ENCODE measurements at places on chromosomes 3 and 15. TPM values are rescaled to one million over a fixed set of nuclear protein-coding genes. Genes with fewer than 3 reads are reported as not detected.
A peak's percentile ranks its signal among the peaks of the same experiment; 100 is the strongest.

ENTPD3 gene
- 1.4 TPM for total RNA-seq

PPM1L gene
- 30.1 TPM for total RNA-seq

GOLGA6L7 gene
- total RNA-seq: not detected

ATP13A5 gene
- 0.29 TPM for total RNA-seq

GOLGA8T gene
- not detected for total RNA-seq

PROK2 gene
- total RNA-seq: not detected

SLCO2A1 gene
- 27.9 TPM for total RNA-seq

- no peaks in the 10 kb centered on the region for H3K36me3 ChIP-seq
- no peak overlapping the region for H3K4me3 ChIP-seq
- DNase-seq: peak; percentile 19
- no peak overlapping the region for H3K27ac ChIP-seq
- H3K4me1 ChIP-seq: no peaks in the 10 kb centered on the region
Measured at GRCh38 chr3:132399054-132399929, 18.0 kb upstream of the DNAJC13 start.

DNA sequence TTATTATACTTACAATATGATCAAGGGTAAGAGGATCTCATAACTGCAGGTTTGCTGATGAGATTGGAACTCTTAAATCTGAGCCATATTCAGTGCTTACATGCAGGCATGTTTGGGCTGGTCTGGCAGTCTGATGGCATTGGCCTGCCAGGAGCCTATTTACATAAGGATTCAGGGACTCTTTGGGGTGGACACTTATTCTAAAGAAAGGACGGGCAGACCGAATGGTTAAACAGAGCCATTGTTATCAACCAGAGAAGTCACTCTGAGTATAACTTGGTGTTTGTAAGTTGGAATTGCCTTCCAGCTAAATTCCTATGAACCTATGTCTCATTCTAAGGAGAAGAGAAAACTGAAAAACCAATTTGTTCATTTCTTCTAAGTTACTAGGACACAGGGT lies 932.8 kb downstream of the IGSF11 start:
- no peaks in the 10 kb centered on the region for H3K36me3 ChIP-seq
- no peak for DNase-seq
- no peaks in the 10 kb centered on the region for H3K27me3 ChIP-seq
- no peak overlapping the region for H3K27ac ChIP-seq
- no peak overlapping the region for H3K4me3 ChIP-seq

DNA sequence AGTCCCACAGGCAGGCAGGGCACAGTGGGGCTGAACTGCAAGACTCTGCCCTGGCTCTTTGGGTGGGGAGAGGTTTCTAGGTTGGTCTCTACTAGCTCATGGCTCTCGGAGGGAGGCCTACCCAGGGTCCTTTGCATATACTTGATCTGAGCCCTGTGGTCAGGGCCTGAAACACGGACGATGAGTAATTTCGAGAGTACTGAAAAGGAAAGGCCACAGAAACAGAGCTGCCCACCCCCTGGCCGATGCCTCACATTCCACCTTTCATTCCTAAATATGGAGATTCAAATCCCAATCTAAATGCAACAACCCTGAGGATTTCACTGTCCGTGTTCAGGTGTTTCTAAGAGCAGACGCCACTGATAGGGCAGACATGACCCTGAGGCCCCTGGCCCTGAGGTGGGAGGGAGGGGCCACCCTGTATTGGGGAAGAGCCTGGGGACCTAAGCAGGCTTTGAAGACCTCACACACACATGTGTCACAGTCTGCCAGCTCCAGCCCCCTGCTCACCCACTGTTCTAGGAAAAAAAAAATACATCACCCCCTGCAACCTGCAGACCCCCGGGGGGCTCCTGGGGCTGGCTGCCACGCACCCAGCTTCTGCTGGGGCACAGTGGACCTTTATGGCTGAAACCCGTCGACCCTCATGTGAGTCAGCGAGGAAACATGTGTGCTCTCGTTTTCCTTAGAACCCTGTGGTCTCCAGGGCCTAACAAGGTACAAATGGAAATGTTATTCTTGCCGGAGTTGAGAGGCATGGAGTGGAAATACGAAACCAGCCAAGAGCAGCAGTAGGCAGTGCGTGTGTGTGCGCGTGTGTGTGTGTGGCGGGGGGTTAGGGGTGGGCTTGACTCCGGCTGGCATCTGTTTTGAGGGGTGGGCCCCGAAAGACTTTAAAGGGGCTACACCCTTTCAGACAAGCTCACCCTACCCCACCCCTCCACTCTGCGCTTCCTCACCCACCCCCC lies 112.7 kb downstream of the CHSY1 start:
- DNase-seq: no peak
- H3K4me1 ChIP-seq: no peaks in the 10 kb centered on the region
- peak overlapping the region; percentile 82 for H3K27ac ChIP-seq
- no peaks in the 10 kb centered on the region for H3K36me3 ChIP-seq
- peaks cover 7% of the 10 kb centered on the region for H3K27me3 ChIP-seq

DNA sequence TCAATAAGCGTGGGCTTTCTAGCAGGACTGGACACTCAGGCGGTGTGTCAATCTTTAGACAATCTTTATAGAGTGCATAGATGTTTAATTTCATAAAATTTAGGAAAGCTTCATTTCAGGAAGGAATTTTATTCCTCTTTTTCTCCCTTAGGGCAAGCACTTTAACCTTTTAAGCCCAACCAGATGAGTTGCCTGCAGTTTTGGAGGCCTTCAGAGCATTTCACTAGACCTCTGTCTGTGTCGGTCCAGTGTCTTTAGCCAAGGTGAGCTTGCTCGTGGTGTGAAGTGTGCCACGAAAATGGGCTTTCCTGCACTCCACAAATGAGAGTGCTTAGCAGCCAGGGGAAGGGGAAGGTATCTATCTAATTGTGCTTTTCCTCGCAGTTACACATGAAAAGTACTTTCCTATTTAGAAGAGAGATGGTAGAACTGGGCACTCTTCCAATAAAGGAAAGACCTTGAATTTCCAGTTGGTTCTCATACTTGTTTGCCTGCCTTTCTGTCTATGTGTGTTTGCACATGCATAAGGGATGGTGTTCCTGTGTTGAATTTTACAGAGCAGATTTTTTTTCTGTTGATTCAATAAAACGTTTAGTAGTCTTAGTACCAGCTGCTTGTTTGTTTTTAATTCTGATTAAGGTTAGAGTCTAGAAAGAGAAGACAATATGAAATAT lies 53.6 kb downstream of the FEZF2 start:
- H3K4me1 ChIP-seq: peaks cover 6% of the 10 kb centered on the region
- no peaks in the 10 kb centered on the region for H3K27me3 ChIP-seq
- peaks cover 3% of the 10 kb centered on the region for H3K36me3 ChIP-seq
- H3K4me3 ChIP-seq: peak overlapping the region; percentile 98
- no peak for DNase-seq

- no peak overlapping the region for H3K4me3 ChIP-seq
- no peaks in the 10 kb centered on the region for H3K36me3 ChIP-seq
- no peak for DNase-seq
- no peaks in the 10 kb centered on the region for H3K4me1 ChIP-seq
- no peaks in the 10 kb centered on the region for H3K27me3 ChIP-seq
- no peak overlapping the region for H3K27ac ChIP-seq
Measured at GRCh38 chr3:94183551-94183950, 120.7 kb downstream of the NSUN3 start.

- no peak for DNase-seq
- H3K36me3 ChIP-seq: no peaks in the 10 kb centered on the region
- no peak overlapping the region for H3K27ac ChIP-seq
- H3K4me1 ChIP-seq: no peaks in the 10 kb centered on the region
- H3K4me3 ChIP-seq: no peak overlapping the region
- H3K27me3 ChIP-seq: peaks cover 7% of the 10 kb centered on the region
Measured at GRCh38 chr3:150912501-150912900, 7.3 kb upstream of the MINDY4B start.

DNA sequence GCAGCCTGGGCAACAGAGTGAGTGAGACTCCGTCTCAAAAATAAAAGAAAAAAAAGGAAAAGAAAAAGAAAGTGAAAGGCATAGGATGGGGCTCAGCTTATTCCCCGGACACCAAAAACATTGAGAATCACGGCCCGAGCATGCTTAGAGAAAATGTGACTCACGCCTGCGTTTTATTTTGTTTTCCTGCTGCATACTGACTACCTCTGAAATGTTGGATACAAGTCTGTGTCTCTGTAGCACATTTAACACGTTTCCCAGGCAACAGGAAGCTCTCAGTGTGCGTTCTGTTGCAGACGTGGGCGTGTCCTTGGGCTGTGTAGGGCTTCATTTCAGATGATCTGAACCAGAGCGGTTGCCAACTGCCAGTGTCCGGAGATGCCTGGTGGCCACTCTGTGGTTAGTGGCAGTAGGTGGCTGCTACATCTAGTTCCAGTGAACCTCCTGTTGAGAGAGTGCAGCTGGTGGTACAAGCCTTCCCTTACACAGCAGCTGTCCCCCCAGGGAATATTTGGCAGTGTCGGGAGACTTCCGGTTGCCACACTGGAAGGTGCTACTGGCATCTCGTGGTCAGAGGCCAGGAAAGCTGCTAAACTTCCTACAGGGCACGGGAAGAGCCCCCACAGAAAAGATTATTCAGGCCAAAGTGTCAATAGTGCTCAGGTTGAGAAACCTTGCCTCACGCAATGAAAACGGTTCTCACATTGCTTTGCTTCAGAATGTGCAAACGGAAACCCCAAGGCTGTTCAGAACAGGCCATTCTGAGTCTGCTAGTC lies 3.0 kb downstream of the SLC51A start:
- H3K27ac ChIP-seq: no peak overlapping the region
- H3K4me3 ChIP-seq: no peak overlapping the region
- DNase-seq: no peak

DNA sequence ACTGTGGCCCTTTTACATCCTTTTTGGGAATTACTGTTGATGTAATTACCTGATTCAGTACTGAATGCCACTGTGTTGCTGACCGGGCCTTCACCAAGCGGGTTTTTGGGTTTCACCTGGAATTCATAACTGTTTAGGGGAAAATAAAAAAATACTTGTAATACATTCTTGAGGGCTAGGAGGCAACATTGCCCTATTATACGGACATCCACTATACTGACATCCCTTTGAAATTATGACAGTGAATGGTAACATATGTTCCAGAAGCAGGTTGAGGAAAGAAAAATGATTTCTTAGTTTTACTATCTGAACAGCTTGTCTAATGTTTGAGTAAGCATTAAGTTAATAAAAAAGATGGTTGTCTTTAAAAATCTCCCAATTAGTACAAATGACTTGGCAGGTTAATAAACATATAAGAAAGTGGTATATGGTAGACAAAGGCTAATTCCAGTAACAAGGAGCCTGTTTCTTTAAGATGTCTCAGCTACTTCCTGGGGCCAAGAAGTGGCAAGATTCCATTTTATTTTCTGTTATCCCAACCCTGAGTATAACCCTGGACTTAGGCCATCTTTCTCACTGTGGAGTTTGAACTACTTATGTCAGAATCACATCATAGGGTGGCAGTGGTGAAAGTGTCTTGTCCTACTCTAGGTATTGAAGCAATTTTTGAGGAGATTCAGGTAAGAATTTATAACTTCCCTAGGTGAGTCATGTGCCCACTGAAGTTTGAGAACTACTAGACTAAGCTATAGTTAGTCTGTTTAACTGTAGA lies 45.5 kb downstream of the TFG start:
- peaks cover 15% of the 10 kb centered on the region for H3K36me3 ChIP-seq
- H3K4me3 ChIP-seq: no peak overlapping the region
- no peaks in the 10 kb centered on the region for H3K27me3 ChIP-seq
- no peak for DNase-seq
- H3K27ac ChIP-seq: no peak overlapping the region

DNA sequence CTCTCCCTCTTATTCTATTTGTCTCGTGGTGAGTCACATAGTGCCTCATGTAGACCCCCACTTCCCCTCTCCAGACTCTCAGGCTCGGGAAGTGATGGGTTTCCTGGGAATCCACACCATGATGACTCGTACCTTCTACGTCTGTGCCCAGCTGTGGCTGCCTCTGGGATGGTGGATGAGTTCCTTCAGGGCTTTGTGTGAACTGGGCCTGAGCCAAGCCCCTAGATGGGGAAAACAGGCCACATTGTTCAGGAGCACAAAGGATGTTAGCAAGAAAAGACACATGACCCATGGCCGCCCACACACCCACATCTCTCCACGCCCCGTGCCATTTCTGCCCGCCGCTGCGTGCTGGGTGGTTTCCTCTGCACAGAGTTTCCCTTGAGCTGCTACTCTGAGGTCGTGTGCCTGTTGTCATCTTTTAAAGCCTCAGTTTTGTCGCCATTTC lies 10.5 kb downstream of the ISG20 start:
- H3K4me3 ChIP-seq: no peak overlapping the region
- DNase-seq: no peak
- H3K4me1 ChIP-seq: no peaks in the 10 kb centered on the region
- no peaks in the 10 kb centered on the region for H3K27me3 ChIP-seq
- H3K36me3 ChIP-seq: no peaks in the 10 kb centered on the region
- no peak overlapping the region for H3K27ac ChIP-seq

DNA sequence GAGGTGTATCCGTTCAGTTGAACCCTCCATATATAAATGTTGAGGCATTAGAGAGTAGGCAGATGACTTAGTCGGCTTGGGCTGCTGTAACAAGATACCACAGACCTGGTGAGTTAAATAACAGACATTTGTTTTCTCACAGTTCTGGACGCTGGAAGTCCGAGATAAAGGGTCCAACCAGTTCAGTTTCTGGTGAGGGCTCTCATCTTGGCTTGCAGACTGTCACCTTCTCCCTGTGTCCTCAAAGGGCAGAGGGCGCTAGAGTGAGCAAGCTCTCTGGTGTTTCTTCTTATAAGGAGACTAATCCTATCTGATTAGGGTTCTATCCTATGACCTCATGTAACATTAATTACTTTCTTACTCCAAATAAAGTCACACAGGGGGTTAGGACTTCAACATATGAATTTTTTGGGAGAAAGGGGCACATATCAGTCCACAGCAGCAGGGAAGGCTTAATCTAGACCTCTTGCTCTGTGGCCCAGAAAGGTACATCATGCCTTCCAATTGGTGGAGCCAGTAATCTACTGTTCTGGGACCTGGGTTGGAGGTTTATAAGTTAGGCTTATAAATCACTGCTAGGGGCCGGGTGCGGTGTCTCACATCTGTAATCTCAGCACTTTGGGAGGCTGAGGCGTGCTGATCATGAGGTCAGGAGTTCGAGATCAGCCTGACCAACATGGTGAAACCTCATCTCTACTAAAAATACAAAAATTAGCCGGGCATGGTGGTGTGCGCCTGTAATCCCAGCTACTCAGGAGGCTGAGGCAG lies 26.3 kb upstream of the SLC28A2 start:
- H3K36me3 ChIP-seq: peaks cover 2% of the 10 kb centered on the region
- H3K27me3 ChIP-seq: peaks cover 2% of the 10 kb centered on the region
- no peak overlapping the region for H3K27ac ChIP-seq
- H3K4me1 ChIP-seq: peaks cover 17% of the 10 kb centered on the region
- H3K4me3 ChIP-seq: no peak overlapping the region

- peaks cover 2% of the 10 kb centered on the region for H3K36me3 ChIP-seq
- no peak for DNase-seq
- no peak overlapping the region for H3K4me3 ChIP-seq
Measured at GRCh38 chr3:132134611-132135010, 99.8 kb upstream of the CPNE4 start.

DNA sequence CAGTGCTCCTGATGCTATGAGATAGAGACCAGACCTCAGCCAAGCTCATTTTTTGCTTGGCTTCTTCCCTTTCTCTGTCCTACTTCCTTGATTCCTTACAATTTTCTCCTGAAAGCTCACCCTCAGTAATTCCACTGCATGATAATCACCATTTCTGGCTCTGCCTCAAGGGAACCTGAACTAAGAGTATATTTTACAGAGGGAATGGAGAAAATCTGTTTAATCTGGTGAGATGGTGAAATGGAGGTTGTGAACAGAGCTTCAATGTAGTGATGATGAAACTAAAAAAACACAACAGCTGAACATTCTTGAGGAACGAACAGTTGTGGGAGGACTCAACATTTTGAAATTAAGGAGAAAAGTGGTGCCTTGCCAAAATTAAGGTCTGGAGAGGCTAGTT lies 16.3 kb downstream of the HHLA2 start:
- peaks cover 16% of the 10 kb centered on the region for H3K4me1 ChIP-seq
- no peak for DNase-seq
- no peak overlapping the region for H3K4me3 ChIP-seq
- H3K27me3 ChIP-seq: no peaks in the 10 kb centered on the region
- no peaks in the 10 kb centered on the region for H3K36me3 ChIP-seq

All from progenitor cell of endocrine pancreas (in vitro differentiated cells).